Progenitor cell of endocrine pancreas (in vitro differentiated cells): ENCODE measurements at places on chromosomes 1 and 21.
A peak's percentile ranks its signal among the peaks of the same experiment; 100 is the strongest.

GRCh38 chr21:42844411-42845113 lies 34.8 kb downstream of the WDR4 start:
- no peak for DNase-seq

DNA sequence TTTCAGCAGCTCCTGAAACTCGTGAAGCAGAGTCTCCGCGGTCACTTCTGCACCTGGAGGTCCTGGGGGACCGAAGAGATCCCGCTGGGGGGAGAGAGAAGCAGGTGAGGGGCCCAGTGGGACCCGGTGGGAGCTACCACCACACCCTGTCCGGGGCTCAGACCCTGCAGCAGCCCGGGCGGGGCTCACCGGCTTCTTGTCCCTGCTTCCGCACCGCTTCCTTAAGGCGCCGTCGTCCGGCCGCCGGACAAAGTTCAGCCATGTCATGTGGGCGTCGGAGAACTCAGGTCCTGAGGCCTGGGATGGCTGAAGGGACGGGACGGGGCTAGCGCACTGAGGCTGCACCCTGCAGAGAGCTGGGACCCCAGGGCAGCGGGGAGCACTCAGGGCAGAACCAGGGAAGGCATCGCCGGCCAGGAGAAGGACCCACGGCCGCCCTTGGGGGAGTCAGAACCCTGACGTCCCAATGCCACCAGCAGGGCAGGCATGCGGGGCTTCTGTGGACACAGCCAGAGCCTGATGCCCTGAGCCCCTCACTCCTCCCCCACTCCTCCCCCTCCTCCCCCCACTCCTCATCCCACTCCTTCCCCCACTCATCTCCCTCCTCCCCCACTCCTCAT lies 2.2 kb downstream of the C1QTNF12 start:
- DNase-seq, result no peak

DNA sequence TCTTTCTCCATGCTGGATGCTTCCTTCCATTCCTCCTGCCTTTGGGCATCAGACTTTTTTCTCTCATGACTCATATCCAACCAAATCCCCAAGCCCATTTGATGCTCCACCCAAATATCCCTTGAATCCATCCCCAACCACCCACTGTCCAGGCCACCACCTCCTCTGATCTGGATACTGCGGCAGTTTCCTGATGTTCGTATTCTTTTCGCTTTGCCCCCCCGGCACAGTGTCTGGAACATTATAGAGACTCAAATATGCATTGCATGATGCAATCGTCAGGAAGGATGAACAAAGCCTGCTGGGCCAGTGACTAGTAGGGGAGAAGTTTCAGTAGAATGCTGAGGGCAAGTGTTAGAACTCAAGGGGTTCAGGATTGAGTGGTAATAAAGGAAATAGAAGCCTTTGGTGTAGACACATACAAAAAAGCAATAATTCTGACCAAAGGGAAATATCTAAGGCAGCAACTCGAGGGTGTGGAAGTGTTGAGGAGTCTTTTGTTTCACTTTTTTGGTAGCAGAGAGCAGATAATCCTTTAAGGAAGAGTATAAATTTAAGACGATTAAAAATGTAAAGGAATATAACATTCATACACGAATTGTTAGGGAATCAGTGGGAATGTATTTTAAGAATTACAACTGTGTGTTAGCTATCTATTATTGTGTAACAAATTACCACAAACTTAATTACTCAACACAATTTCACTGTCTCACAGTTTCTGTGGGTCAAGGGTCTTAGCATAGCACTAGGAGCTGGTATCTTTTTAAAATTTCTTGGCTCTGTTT lies 7.5 kb downstream of the S100A11 start:
- no peak for DNase-seq

DNA sequence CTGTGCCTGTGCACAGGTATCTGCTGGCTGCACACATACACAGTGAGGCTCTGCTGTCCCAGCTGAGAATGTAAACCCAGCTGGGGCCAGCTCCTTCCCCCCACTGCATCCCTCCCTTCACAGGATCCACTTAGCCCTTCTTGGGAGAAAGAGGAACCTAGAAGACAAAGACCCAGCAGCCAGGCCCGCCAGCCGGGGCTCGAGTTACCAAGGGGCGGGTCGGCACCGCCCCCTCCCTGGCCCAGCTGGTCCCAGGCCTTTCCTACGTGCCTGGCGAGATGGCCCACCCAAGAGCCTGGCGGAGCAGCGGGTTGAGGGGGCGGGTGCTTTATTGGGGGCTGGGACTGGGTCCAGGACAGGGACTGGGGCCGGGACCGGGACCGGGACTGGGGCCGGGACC lies 2.1 kb downstream of the SH3BGRL3 start:
- no peak for DNase-seq

DNA sequence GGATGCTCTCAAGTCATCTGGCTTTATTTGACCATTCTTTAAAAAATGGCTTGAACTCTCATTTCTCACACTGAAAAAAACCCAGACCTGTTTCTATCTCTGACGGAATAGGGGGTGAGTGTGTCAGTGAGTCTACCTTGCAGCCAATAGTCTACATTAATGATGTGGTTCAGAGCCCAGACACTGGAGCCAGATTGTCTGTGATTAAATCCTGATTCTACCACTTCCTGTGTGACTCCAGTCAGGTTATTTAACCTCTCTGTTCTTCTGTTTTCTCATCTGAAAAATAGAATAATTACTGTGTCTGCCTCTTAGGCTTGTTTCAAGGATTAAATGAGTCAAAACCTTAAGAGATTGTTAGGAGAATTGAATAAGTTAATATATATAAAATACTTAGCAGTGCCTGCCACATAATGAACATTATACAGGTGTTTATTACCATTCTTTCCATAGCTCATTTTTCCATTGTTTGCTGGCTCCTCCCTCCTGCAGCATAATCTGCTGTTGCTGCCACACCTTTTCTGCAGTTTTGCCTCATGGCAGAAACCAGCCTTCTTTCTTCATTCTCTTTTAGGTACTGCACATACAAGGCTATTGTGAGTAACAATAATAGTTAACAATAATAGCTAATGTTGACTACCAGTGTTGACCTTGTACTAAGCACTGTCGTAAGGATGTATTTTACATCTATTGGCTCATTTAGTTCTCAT lies 157.6 kb upstream of the IVNS1ABP start:
- DNase-seq, result no peak

DNA sequence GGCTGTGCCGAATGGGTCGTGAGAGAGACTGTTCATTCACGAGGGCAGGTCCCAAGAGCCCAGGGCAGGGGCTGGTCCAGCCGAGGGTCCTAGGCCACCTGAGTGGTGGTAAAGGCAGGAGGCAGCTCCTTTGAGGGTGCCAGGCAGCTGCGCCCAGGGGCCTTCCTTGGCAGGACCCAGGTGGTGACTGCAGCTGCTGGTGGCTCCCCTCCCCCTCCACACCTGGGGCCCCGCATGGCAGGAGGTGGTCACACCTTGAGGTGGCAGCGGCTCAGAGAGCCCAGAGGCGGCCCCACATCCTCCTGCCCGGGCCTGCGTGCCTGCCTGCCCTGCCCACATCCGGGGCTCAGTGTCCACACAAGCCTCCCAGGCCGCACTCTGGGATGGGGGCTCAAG lies 9.8 kb upstream of the PLCH2 start:
- no peak for DNase-seq

DNA sequence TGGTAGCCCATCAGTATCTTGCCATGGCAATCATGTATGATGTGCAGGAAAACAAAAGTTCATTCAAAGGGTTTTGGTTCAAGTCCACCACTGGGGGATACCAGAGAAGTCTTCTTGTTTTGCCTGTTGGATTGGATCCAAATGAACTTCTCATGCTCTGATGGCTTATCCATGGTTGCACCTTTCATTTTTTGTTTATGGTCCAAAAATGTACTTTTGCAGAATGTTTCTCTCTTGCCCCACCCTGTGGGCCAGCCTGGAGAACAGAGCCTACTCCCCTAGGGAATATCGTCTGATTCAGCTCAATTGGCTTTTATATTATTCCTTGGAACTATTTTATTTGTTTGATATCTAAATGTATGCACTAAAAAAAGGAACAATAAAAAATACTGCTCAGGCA lies 20.1 kb upstream of the CLCA1 start:
- no peak for DNase-seq

- no peak for DNase-seq
Observed at GRCh38 chr1:114609826-114610225, 28.4 kb upstream of the BCAS2 start.

DNA sequence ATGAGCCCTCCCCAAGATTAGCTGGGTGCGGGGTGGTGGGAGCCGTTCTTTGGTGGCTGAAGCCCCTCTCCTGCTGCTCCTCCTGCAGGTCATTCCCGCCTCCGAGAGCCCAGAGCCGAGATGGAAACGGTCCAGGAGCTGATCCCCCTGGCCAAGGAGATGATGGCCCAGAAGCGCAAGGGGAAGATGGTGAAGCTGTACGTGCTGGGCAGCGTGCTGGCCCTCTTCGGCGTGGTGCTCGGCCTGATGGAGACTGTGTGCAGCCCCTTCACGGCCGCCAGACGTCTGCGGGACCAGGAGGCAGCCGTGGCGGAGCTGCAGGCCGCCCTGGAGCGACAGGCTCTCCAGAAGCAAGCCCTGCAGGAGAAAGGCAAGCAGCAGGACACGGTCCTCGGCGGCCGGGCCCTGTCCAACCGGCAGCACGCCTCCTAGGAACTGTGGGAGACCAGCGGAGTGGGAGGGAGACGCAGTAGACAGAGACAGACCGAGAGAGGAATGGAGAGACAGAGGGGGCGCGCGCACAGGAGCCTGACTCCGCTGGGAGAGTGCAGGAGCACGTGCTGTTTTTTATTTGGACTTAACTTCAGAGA lies 448 bp downstream of the G0S2 start:
- DNase-seq, result peak; percentile 22

DNA sequence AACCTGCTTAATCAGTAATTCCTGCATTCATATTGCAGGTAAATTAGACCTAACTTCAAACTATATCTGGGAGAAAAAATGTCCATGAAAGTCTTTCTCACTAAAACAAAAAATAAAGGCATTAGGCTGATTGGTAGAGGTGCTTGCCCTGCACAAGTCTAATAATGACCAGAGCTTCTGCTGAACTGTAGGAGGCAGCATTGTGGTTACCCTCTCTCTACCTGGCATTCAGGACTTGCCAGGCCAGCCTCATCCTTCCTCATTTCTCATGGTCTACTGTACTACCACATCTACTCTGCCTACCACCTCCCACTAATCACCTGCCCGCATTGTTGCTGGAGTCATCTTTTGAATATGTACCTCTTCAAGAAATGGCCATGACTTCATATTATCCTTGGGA lies 60.8 kb upstream of the KRTAP11-1 start:
- no peak for DNase-seq

- no peak for DNase-seq
Observed at GRCh38 chr21:45780647-45781046, 137.1 kb downstream of the PCBP3 start.

DNA sequence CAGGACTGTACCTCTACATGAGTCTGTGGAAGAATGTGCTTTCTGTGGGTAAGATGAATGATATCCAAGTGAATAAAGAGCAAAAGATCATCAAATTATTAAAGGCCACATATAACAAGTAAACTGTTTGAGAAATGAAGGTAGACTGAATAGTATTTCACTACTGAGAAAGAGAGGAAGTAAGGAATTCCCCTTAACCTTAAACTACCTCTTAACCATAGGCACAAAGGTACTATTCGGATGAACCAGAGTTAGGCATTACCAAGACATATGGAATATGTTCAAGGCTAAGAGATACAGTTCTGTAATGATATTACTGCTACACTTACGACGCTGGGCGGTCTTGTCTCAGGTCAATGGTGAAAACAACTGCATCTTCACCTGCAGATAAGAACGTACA lies 25.5 kb downstream of the DCAF8 start:
- DNase-seq, result no peak

DNA sequence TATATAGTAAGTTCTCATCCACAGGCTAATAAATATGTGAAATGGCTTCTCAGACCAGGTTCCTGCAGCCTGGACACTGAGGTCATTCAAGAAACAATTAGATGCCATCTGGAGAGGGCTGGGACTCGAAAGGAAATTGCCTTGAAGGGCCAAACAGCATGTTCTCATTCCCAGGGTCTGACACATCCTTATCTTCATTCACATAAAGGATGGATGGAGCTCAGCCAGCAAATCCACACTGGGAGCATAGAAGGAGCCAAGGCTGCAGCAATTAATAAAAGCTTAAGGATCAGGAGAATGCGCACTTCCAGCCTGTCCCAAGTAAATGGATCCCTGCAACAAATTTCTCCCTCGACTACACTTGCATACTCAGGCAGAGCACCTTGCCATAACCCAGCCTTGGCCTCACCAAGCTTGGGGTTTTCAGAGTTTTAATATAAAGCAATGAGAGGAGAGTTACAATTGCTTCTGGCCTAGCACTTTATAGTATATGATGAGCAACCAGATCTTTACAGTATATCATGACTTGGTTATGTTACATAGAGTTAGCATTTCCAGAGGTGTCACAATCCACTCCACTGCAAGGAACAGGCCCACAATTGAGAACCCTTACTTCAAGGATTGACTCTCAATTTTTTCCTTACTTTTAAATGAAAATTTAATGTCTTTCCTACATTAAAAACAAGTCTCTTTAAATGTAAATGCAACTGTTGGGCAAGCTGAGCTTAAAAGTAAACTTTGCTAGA lies 55.9 kb downstream of the BCAR3 start:
- DNase-seq, result no peak

DNA sequence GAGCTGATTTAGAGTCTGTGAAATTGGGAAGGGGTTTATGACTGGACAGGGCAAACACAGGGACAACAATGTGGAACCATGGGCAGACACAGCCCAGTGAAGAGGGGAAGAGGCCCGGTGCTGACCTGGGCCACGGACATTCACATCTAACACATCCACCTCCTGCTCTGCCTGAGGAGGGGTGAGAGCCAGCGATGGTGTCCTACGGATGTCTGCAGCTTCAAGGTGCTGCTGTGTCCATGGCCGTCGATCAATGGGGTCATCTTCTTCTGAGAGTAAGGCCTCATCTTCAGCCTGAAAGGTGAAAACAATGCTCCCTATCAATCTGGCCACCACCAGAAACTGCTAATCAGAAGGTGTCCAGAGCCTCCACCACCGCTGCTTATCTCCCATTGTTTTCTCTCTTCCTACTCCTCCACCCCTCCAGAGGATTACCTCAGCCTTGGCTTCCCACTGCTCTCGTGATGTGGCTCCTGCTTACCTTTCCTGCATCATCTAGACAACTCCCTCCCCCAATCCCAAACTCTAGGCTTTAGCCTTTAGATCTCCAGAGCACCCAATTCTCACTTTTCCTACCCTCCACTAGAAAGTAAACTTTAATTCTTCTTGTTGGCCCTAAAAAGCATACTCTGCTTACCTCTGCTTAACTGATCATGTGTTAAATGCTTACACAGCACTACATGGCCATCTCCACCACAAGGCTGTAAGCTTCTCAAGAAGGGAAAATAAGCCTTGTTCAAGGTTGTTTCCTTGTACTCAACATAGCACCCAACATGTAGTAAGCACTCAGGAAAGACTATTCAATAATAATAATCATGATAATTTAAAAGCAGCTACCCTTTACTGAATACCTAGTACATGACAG lies 24.0 kb upstream of the ADAM30 start:
- no peak for DNase-seq

- no peak for DNase-seq
Observed at GRCh38 chr1:204505674-204506200, 10.5 kb upstream of the MDM4 start.
